Activated T-cell treated with anti-CD3 and anti-CD28 coated beads for 4 hours (primary cell): ENCODE measurements at places on chromosomes 7 and 10.

DNA sequence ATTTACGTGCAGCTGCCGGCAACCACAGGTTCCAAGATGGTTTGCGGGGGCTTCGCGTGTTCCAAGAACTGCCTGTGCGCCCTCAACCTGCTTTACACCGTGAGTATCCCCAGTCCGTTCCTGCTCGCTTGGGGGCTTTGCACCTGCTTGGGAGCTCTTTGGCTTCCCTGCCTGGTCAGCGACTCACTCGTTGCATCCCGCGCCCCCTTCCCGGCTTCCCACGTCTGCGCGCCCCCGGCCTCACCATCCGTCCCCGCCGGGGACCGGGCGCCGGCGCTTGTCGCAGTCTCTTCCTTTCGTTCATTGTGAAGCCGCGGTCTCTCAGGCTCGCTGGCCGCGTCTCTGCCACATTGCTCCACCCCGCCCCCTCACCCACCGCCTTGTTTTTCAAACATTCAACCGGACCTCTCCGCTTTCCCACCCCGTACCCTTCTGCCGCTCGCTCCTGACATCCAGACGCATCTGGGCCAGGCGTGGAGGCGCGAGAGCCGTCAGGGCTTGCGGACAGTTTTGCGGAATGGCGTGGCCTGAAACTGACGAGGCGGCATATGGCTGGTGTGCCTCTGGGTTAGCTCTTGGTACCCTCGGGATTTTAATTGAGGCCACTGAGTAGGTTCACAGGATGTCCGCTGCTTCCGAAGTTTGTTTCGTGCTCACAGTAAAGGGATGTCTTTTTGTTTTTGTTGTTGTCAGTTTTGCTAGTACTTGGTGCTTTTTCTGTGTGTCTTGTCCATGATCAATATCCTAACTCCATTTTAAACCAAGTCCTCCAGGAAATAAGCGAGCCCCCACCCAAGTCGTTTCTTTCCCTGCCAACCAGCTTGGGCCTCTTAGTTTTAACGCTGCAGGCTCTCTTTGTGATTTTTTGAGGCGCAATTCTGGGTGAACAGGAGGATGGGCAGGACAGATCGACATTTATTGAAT, 639 bp downstream of the TSPAN13 start:
- no peak for DNase-seq

DNA sequence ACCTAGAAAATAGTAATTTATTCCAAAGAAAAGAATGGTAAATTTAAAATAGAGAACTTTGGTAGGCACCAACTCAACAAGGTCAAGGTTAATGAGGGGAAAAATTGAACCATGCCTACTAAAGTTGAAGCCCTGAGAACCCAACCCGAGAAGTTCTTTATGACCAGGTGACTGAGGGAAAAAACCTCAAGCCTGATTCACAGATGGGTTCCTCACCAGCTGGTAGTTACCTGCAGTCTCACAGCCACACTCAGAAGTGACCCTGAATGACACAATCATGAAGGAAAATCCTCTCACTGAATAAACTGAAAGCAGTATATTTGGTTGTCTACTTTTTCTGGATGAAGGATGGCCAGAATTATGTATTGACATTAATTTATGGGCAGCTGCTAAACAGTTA, 7.0 kb downstream of the C10orf67 start:
- no peak for DNase-seq

DNA sequence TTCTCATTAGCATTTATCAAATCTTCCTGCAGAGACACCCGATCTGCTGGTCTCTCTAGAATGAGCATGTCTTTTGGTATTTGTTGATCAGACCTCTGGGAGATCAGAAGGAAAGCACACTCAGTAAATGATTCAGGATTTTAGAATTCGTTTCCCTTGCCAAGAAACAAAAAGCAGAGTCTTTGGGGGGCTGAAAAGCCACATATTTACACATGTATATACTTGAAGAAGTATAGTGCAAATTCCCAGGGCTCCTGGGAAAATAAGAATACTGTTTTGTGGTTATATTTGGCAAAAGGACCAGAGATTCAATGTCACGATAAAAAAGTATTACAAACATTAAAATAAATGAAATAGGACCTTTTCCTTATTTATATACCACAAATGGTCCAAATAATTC, 100.2 kb downstream of the AGMO start:
- DNase-seq: no peak

GRCh38 chr10:127906548-127907377, at the start of gene PTPRE:
PTPRE (plus strand) TSS chr10:127907103; CDS start chr10:128040882, 133,779 bp downstream.
- peak; percentile 62 for DNase-seq

- no peak for DNase-seq
These were observed 72.4 kb upstream of the KDM7A start for GRCh38 chr7:140249036-140249806.

DNA sequence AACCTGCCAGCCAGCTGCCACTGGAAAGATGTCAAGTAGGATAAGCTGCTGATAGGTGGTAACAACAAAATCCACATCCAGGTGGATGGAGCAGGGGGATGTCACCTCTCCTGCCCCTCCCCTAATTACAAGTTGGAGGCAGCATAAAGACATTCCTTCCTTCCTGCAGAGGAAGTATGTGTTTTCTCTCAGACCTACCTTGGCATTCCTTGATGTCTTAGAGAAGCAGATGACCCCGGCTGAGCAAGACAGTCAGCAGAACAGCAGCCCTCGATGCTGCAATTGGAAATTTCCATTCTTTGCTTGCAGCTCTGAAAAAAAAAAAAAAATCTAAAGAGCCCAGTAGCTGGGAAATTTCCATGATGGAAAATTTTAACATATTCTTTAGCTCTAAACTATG, 137.5 kb upstream of the MKLN1 start:
- no peak for DNase-seq

- DNase-seq: no peak
These were observed 851.9 kb upstream of the GHITM start for GRCh38 chr10:83287374-83287773.

- no peak for DNase-seq
These were observed 7.9 kb upstream of the RAPGEF5 start for GRCh38 chr7:22364900-22365299.

GRCh38 chr10:127067542-127068194, 128.7 kb downstream of the INSYN2A start:
- no peak for DNase-seq
